COLO829 (cell line): ENCODE measurements at places on chromosomes 5 and 9.
A peak's percentile ranks its signal among the peaks of the same experiment; 100 is the strongest.

GRCh38 chr9:113998525-113999255, 79.4 kb downstream of the AMBP start:
- no peak for DNase-seq

- no peak for DNase-seq
These were observed 9.4 kb downstream of the DMAC1 start for GRCh38 chr9:7790022-7790818.

- no peak for DNase-seq
These were observed 55.2 kb upstream of the NEK6 start for GRCh38 chr9:124202447-124202971.

GRCh38 chr5:493119-493701, 31.0 kb downstream of the SLC9A3 start:
- no peak for DNase-seq

DNA sequence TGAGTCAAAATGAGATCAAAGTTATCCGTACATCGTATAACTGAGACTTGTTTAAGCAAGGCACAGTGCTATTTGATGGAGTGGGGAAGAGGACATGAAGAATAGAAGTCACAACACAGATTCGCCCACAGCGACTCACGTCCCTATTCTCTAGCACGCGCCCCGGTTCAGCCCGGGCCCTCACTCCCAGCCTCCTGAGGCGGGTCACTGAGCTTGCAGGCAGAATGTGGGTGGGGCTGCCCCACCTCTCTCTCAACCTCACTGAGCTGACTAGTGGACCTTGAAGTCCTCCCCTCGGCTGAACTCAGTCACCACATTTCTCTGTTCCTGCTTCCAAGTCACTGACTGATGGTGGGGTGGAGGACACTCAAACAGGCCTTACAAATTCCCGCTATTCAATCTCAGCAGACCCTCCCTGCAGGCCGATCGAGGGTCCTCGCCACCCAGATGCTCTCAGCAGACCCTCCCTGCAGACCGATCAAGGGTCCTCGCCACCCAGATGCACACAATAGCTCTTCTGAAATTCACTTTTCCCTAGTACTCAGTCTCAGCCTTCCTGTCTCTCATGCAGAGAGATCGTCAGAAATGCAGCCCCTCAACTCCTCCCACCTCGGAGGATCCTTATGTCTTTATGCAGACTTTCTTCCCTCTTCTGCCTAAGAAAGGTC, 12.9 kb downstream of the GLDC start:
- DNase-seq: no peak

DNA sequence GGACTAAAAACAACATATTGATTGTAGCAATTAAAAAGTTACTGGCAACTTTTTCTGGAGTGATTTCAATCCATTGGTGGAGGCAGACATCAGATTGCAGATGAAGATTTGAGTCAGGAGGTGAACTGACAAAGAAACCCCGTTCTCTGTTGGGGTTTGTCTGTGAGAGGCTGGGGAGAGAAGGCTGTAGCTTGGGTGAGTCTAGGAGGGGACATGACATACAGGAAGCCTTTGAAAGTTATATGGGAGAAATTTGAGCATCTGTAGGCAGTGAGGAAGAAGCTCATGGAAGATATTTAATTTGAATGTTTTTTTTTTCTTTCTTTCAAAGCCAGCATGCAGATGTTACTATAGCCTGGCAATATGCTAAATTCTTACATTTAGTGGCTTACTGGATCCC, 26.0 kb downstream of the KDM4C start:
- DNase-seq: no peak

- no peak for DNase-seq
These were observed 20.5 kb upstream of the BHMT start for GRCh38 chr5:79091064-79091463.

DNA sequence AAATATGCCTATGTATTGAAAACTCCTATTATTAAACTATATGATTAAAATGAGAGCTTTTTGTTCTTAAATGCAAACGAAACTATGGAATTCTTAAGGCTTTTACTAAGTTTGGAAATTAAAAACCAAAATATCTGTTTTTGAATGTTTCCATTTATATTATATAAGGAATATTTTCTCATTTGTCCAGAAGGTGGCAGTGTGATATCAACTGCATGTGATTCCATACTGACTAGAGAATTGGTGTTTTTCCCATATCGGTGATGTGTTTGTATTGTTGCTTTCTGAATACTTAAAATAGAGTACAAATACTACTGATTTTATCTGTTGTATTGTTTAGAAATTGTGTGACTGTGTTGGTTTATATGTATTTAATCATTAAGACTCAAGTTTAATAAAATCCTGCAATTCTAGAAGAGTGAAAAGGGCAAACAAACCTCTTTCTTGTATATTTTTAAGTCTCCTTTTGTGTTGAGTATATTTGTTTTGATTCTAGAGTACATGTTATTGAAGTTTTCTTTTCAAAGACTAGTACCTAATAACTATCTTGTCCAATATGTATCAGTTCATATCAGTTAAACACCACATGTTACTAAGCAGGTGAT, 320.8 kb downstream of the CCDC171 start:
- peak; percentile 13 for DNase-seq

- no peak for DNase-seq
These were observed 165.1 kb downstream of the CAAP1 start for GRCh38 chr9:26727471-26727870.

- DNase-seq: peak; percentile 49
These were observed 115.1 kb downstream of the PALM2AKAP2 start for GRCh38 chr9:109894921-109895758.

GRCh38 chr5:44747396-44747795, 61.4 kb upstream of the MRPS30 start:
- no peak for DNase-seq

GRCh38 chr5:5089895-5090649, 50.1 kb upstream of the ADAMTS16 start:
- no peak for DNase-seq

- DNase-seq: peak; percentile 55
These were observed 169.0 kb upstream of the PANK3 start for GRCh38 chr5:168747987-168748777.

DNA sequence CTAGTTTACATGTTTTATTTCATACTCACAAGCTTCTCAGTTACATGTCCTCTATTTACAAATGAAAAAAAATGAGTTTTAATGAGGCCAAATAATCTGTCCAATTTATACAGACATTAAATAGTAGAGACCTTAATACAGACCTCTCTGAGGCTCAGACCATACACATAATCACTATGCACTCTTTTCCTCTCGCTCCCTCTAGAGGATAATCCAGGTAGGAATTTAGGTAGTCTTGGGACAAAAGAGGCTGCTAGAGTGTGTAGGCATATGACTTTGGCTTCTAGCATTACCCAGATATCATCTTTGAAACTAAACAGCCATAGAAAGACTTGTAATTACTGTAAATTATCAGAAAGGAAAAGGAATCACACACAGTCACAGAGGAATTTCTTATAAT, 444.7 kb downstream of the HINT1 start:
- peak; percentile 6 for DNase-seq

DNA sequence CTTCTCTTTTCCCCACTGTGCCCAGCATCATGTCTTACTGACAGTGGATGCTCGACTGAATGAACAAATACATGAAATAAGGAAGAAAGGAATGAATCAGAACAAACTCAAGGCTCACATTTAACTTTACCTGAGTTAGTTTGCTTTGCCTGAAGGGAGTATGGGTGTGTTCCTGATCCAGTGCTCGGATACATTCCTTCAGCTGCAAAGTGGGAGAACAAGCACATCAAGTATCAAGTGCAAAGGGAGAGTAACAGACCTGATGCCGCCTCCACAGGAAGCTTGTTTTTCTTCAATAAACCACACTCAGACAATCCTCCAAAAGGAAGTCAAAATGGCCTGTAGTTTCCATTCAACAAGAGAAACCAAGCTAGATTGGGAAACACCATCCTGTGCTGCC, 66.1 kb downstream of the KIF24 start:
- no peak for DNase-seq
